RPMI8226 (cell line): ENCODE measurements at places on chromosomes 4 and X.

- DNase-seq, result no peak
These were observed 43.3 kb upstream of the CTAG2 start for GRCh38 chrX:154696676-154697045.

DNA sequence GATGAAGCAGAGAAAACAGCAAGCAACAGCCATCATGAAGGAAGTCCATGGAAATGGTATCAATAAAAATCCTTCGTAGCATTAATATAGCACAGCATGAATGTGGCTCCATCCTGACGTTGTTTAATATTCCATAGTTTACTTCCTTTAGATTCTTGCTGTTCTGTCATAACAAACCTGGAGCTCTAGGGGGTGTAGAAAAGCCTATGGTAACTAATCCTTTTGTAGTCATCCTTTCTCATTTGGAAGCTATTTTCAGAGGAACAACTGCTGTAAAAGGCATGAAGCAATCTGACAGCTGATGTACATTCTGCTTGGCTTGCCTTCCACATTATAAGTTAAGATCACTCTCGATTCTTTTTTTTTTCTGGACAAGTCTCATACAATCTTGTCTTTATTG lies 914 bp downstream of the MYOZ2 start:
- no peak for DNase-seq

DNA sequence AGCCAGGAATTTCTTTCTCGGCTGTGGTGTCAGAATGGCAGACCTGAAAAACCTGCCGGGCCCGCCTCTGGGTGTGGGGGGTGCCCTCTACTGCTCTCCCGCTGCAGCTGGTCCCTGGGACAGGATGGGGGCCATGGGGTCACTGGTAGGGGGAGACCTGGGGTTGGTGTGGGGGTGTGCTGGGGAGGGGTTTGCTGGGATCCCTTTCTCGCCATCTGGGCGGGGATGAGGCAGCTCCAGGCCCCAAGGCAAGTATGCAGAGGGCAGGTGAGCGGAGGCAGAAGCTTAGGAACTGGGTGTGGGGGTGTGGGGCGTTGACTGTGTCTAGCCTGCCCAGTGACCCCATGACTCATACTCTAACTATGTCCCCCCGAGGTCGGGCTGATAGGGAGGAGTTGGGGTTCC lies 884 bp downstream of the CCDC120 start:
- DNase-seq, result no peak

DNA sequence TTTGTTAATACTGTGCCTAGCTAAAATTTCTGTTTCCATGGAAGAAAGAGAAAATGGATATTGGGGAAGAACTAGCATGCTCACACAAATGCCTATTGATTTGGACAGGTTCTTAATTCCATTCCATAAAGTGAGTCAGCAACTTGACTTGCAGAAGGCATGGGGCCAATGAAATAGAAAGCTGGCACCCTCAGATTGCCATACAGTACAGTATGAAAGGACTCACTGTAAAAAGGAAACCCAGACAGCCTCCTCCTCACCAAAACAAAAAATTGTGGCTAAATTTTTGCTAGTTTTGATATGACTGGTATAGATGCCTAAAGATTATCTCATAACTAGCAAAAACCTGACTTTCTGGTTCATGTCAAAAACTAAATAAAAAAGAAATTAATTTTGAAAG lies 11.2 kb upstream of the TAB3 start:
- DNase-seq, result no peak
